ENCODE measurements at places on chromosomes 12 and 14.

DNA sequence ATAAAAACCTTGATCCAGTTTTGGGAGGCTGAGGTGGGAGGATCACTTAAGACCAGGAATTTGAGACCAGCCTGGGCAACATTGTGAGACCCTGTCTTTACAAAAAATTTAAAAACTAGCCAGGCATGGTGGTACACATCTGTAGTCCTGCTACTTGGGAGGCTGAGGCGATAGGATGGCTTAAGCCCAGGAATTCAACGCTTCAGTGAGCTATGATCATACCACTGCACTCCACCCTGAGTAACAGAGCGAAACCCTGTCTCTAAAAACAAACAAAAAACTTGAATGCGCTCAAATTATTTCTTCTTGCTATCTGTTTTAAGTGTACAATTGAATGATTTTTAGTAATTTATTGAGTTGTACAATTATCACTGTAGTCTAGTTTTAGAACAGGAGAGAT lies 20.1 kb downstream of the WDR20 start:
- no peak for DNase-seq

- DNase-seq = no peak
Measured at GRCh38 chr14:88297306-88297705, 25.8 kb downstream of the KCNK10 start.

DNA sequence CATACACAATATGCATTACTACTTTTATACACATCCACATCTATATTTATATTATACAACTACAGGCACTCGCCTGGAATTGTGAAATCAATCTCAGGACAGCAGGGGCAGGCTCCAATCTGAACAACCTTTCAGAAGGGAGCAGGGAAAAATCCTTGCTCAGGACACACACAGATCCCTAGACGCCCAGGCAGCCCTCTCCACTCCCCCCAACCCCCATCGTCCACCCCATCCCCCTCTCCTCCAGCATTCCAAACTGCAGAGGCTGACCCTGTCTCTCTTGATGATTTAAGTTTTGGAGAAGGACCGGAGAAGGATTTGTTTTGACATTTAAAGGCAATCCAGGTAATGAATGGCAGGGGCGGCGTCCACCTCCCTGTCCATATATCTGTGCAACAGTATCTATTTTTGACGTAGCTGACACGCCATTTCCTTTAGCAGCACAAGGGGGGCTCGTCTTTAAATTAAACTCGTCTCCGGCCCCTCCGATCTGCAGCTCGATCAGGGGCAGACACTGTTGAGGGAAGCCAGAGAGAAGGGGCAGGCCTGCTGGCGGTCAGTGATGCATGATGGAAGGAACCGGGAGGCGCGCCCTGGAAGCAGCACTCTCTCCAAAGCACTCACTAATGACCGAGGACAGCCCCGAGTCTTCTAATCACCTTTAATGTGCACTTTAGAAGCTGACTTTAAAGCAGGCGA lies 95.0 kb upstream of the TBX5 start:
- no peak for DNase-seq

GRCh38 chr12:120514002-120514401 lies 15.0 kb downstream of the COQ5 start:
- no peak for DNase-seq

DNA sequence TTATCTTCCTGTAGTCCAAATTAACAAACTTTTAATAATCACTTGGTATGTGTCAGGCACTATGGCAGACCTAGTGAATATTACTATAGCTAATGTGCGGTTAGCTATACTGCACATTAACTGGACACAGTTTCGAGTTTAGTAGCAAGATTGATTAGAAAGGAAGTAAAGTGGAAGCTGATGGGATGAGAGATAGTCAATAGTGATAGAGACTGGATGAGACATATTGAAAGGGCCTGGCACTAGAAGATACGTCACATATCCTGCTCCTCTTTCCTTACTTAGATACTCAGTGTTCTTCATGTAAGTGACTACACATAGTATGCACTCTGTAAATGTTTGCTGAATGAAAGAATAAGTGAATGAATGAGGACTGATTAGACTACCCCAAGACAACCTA lies 5.5 kb downstream of the TBK1 start:
- no peak for DNase-seq

GRCh38 chr12:76746516-76746915 lies 17.4 kb upstream of the ZDHHC17 start:
- DNase-seq = no peak

DNA sequence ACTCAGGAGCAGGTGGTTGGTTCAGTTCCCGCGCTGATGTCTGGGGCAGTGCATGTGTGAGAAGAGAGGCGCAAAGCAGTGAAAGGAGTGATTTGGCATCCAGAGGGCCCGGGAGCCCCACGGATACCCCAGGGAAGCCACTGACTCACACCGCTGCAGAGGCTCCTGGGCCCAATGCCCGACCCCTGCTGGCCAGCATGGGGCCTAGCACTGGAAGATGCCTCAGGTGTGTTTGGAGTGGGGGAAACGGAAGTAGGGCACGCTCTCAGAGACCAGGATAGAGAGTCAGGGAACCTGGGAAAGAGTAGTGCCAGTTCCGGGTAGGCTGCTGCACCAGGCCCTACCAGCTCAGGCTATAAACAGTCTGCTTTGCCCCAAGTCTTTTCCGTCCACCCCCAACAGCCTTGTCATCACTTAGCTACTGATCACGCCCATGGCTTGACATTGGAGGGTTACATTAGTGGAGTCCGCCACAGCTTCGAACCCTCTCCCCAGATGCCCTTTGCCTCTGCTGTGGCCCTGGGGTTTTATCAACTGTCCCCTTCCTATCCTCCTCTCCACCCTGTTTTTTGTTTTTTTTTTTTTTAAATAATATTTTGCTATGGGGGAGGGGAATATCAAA lies 9.5 kb upstream of the CSAD start:
- DNase-seq = peak; percentile 52

DNA sequence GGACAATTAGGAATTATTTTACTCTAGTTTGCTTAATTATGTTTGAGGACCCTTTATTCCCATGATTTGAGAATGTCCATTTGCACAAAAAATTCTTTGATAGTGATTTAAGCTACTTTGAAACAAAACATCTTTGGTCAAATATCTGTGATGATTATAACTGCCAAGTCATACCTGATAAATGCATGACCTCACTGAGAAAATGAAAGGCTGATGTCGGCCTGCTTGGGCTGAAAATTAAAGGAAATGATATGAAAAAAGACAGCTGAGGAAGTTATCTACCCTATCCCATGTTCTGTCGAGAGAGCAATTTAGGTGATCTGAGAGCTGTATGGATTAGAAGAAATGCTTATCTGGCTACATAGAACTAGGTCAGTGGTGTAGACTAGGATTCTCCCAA lies 43.6 kb downstream of the ATL1 start:
- no peak for DNase-seq

DNA sequence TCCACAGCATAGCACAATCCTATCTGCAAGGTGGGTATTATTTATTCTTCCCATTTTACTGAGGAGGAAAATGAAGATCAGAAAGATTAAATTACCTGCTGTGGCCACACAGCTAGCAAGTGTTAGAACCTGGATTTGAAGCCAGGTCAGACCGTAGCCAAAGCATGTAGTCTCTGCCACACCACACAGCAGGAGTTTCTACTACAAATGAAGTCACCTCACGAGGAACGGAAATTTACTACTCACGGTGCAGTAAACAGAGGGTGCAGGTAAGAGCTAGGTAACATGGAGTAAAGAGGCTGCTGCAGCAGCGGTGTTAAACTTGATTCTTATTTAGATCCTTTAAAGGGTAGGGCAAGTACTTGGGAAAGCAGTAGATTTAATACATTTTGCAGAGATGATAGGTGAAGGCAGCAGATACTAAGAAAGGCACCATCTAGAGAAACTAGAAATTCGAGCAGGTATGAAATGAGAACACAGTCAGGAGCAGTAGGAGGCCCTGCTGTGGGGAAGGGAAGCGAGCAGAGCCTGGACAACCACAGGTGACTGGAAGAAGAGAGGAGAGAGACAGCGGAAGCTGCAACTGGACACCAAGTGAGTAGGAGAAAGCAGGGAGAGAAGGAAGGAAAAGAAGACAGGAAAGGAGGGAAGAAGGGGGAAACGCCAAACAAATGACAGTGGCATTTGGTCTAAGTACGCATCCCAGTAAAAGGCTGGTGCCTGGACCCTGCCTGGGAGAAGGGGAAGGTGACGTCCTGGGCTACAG lies 21.5 kb downstream of the SPTB start:
- no peak for DNase-seq

DNA sequence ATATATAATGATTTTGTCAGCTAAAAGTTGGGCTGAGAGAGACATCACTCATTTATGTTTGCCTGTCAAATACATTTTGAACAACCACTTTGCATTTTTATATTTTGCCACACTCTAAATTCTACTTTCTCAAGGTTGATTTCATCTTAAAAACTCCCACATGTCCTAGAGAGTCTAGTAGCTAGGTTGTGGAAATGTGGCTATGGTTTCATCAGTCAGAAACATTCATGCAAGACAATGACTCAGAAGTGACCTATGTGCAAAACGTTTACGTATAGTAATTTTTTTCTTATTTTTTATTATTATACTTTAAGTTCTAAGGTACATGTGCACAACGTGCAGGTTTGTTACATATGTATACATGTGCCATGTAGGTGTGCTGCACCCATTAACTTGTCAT lies 27.4 kb upstream of the PRKD1 start:
- no peak for DNase-seq

- no peak for DNase-seq
Measured at GRCh38 chr12:89497467-89497866, 27.1 kb downstream of the GALNT4 start.

DNA sequence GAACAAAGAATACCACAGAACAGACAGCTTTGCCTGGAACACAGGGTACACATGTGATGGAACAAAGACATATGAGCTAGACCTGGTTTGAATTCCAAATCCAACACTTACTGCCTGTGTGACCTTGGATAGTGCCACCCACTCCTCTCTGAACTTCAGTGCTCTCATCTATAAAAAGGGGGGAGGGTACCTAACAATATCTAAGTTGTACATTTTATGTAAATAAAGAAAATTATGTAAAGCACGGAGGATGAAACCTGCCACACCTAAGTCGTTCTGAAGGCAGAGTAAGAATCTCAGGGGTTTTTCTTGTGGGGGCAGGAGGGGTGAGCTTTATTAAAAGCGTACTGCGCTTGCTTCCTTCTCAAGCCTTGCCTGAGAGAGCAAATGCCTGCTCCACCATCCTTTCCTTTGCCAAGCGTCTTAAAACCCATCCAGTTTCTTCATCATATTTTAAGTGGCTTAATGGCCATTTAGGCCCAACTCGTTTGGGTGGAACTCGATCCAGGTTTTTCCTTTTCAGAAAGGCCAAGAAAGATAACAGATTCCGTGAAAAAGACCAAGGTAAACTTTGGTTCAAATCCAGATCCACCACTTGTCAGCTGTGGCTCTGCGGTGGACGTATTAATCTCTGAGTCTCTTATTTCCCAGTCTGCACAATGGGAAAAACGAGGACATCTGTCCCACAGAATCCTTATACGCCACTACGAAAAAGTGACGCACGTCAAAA lies 946 bp downstream of the DDX24 start:
- DNase-seq = peak; percentile 53

DNA sequence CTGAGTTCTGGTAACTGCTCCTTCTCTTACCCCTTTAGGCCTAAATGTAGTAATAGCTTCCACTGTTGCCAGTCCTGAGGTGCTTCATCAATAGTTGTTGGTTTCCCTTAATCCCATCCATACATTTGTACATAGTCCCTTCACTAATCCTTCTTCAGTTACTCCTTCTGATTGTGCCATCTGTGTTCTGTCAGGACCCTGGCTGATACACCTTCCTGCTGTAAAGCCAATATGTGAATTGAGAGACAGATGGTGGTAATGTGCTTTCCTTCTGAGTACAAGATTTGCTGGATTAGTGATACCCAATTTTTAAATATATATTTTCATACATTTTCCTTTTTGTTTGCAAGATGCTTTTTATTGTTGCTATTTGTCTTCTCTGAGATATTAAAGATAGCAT lies 66.4 kb downstream of the OTOGL start:
- DNase-seq = no peak

DNA sequence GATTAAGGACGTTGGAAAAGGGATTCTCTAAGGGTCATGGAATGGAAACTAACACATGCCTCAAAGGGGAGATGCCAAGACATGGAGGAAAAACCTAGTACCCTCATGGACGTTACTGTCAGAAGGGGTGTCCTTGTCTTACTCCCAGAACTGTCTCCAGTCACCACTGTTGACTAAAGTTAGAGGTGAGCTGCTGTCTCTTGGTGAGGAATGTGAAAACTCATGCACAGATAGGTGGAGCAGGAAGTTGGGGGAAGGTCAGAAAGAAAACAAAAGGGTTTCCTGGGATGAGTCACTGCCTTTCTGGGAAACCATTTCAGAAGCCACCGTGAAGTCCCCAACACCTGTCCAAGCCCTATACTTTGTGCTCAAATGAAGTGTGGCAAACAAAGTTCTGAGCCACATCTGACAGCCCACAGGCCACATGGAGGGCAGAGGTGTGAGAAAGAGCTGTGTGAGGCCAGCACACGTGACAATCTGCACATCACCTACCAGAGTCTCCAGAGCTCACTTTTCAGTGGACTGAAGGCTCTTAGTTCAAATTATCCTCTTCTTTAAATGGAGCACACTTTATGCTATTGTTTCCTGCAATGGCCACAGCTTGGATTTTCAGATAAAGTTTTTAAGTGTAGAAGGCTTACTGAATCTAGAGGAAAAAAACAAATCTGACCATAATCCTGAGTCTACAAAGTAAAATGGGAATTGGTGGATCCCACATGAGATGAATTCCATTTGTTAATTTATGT lies 92.9 kb upstream of the EGLN3 start:
- DNase-seq = peak; percentile 21

GRCh38 chr14:100658181-100658886 lies 68.4 kb upstream of the DLK1 start:
- DNase-seq = no peak

GRCh38 chr14:31760277-31760676 lies 199.1 kb downstream of the NUBPL start:
- no peak for DNase-seq

- no peak for DNase-seq
Measured at GRCh38 chr14:80150301-80150700, 61.0 kb downstream of the DIO2 start.

DNA sequence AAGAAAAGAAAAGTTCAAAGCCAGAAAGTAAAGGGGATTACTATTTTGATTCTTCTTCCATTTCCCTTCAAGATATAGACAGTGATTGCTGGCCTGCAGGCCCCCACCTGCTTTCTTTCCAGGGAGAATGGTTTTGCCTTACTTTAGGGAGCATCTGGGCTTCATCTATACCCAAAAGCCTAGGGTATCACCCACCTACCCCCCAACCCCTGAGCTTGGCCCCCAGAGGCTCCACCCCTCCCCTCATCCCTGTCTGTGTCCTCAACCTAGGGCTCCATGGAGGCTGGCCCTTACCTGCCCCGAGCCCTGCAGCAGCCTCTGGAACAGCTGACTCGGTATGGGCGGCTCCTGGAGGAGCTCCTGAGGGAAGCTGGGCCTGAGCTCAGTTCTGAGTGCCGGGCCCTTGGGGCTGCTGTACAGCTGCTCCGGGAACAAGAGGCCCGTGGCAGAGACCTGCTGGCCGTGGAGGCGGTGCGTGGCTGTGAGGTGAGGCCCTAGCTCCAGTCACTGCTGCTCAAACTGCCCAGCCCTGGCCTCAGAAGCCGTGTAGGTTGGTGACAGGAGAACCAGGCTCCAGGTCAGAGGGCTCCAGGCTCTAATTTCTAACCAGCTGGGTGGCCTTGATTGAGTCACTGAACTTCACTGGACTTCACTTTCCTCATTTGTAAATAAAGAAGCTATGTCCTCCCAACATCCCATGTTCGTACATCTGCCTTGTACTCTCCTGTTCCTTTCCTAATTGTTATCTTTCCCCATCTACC lies 13.6 kb downstream of the ARHGEF40 start:
- DNase-seq = no peak

- no peak for DNase-seq
Measured at GRCh38 chr14:45678163-45678562, 425.2 kb upstream of the MIS18BP1 start.

GRCh38 chr12:5688226-5688625 lies 256.3 kb downstream of the NTF3 start:
- DNase-seq = no peak

Measured in CD8-positive, alpha-beta T cell (primary cell).